Activated T-helper 1 cell treated with Interleukin-2 at 50 U/mL for 16 hours (primary cell): ENCODE measurements at places on chromosomes 13 and 19.

DNA sequence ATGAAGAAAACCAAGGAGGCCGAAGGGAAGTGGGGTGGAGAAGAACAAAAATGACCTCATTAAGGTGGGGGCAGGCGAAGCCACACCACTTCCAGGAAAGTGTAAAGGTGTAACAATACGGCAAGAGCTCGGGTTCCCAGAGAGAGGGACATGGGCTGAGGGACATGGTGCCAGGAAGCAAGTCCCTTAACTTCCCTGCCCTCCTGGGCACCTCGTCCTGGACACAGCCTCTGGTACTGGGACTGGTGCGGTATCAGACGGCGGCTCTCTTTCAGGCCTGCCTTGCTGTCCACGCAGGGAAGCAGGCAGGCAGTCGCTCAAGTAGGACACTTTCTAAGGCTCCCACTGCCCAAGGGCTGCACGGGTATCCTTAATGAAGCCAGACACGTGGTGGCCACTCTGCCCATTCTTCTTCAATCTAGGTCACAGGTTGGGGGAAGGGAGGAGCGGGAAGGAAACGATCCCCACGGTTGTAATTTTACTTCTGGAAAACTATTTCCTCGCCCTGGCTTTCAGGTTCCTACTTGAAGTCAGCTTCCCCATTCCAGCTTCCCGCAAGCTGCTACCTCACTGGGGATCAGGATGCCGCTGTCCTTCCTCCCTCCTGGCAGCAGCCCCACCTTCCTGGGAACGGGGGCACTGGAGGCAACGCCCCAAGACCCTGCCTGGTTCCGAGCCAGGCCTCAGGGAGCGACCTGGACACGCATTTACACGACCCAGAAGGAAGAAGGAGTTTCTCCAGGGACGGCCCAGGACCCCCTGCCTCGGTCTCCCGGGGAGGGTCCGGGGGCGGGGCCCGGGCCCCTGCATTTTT lies 1.2 kb downstream of the AP3D1 start:
- DNase-seq: no peak

- no peak for DNase-seq
These were observed 66.2 kb downstream of the DPY19L3 start for GRCh38 chr19:32471811-32472210.

DNA sequence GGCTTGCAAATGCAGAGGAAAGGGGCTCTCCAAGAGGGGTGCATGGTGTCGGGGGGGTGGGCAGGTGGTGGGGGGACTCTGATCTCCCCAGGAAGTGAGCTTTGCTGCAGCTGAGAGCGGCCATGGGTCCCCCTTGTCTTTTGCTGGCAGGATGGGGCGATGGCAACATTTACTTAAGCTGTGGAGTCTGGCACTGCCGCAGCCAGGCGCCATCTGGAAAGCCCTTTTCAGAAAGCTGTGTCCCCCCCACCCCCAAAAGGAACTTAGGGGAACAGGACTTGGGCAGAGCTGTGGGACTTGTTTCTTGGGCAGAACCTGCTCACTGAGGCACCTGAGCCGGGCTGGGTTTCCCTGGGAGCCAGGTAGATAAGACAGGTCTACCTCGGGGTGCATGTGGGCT lies 80.7 kb downstream of the ZNF536 start:
- no peak for DNase-seq

DNA sequence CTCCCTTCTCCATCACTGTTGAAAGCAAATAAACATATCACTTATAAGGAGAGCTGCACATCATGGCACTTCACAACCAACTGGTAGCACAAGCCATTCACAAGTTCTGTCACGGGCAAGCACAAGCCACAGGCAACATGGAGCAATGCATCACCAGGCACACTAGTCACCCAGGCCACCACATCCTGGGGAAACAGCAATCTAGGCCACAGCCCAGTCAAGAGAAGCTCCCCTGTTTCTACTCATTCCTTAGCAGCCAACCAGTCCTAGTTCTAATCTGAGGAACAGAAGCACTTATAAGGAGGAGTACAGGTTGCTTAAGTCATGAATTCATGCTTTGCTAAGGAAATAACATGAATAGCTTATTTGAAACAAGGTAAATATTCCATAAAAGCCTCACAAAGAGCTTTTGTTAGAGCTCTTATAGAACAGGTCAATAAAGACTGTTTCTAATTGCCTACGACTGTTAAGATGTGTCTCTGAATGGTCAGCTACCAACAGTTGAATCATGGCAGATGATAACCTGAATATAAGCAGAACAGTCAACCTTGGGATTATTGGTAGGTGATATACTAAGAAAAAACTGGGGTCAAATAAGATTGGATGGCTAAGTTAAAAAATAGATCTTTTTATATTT lies 169.0 kb downstream of the TBC1D4 start:
- DNase-seq: no peak

- no peak for DNase-seq
These were observed 5.6 kb downstream of the C19orf81 start for GRCh38 chr19:50654882-50655281.

- no peak for DNase-seq
These were observed 9.1 kb downstream of the COMP start for GRCh38 chr19:18781885-18782527.

GRCh38 chr19:33606556-33606955 lies 15.2 kb upstream of the CHST8 start:
- DNase-seq: no peak

DNA sequence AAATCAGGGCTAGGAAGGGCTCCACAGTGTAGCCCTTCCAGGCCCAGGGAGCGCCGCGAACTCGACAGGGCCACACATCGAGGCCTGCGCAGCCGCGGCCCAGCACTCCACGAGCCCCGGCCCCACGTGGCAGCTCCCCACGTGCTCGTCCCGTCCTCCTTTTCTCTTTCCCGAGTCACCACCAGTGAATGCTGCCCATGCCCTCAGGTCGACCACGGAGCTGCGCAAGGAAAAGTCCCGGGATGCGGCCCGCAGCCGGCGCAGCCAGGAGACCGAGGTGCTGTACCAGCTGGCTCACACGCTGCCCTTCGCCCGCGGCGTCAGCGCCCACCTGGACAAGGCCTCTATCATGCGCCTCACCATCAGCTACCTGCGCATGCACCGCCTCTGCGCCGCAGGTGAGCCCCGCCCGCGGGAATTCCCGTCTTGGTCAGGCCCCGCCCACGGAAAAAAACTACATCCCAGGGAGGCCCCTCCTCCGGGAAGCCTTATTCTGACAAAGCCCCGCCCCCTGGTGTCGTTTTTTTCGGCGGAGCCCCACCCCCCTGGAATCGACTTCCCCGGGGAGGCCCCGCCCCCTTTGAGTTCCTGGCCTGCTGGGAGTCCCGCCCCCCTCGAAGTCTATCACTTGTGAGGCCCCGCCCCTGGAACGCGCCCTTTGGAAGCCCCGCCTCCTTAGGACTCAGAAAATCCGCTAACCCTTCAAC lies 7.0 kb downstream of the HIF3A start:
- DNase-seq: no peak

- DNase-seq: no peak
These were observed 21.9 kb downstream of the MIR17HG start for GRCh38 chr13:91369441-91369831.

DNA sequence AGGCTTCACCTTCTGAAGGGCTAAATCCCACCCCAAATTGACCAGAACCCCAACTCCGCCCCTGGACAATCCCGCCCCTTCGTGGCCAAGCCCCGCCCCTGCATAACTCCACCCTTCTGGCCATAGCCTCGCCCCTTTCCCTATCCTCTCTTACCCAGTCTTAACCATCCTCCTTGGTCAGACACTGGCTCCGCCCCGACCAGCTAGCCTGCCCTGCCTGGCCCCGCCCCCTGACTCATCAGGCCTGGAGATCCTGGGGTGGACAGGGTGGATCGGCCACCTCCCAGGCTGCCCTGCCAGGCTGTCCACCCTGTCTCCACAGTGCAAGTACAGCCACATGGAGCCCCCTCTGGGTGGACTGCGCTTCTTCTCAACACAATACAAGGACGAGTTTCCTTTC lies 8.0 kb upstream of the ZNF358 start:
- DNase-seq: no peak

- no peak for DNase-seq
These were observed 68.2 kb downstream of the ESD start for GRCh38 chr13:46728777-46729176.

DNA sequence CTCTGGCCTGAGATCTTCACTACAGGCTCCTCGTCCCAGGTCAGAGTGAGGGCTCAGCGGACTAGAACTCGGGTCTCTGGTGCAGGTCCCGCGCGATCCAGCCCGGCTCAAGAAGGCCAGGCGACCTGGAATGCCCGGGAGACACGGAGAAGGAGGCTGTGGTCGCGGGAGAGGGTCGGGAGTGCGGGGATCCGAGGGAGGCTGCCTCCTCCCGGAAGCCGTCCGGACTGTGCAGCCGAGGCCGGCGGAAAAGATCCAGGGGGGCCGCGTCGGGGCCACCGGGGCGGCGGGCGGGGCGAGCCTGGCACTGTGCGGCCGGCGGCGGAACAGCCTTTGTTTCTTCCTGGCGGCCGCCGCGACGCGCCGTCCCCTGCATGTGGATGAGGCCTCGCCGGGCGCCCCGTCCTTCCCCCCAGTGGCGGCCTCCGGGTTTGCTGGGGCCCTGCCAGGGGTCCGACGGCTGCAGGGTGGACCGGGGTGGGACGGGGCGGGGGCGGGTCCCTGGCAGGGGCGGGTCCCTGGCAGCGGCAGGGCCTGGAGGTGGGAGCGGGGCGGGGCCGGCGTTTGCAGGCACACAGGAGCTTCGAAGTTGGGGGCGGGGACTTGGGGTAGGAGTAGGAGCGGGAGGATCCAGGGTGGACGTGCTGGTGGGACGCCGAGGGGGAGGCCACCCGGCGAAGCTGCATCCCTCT lies 1.0 kb upstream of the SLC7A10 start:
- DNase-seq: no peak

DNA sequence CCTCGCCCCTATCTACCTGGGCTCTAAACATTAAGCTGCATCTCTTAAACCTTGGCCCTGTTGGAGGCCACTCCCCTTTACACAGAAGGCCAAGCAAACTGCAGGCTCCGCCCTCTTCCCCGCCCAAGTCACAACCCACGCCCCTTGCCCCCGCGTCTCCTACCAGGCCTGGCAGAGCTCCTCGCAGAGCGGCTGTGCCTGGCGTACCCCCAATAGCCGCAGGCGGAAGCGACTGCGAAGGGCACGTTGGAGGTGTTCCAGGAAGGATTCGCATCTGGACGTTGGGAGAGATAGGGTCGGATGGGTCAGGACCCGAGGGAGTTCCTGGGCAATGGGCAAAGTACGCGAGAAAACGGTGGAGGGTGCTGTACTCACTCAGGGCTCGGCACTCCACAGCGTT lies 5.9 kb downstream of the RTBDN start:
- DNase-seq: no peak

DNA sequence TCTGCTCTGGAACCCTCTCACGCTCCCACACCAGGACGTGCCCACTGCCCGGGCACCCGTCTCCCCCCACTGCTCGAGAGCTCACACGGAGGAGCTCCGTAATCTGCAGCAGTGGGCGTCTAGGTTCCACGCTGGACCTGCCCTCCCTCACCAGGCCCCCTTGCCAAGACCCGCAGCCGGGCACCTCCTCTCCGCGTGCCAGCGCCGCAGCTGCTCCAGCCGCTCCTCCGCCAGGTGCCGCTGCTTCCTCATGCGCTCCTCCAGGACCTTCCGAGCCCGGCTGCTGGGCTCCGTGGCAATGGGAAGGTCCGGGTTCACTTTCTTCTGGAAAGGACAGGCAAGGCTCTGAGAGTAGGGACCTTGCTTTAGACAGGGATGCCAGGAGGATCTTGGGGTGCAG lies 35.0 kb upstream of the MATK start:
- DNase-seq: no peak

GRCh38 chr13:24709186-24709913 lies 29.1 kb downstream of the ATP12A start:
- DNase-seq: peak; percentile 23

GRCh38 chr13:91893040-91893439 lies 494.6 kb downstream of the GPC5 start:
- DNase-seq: no peak

DNA sequence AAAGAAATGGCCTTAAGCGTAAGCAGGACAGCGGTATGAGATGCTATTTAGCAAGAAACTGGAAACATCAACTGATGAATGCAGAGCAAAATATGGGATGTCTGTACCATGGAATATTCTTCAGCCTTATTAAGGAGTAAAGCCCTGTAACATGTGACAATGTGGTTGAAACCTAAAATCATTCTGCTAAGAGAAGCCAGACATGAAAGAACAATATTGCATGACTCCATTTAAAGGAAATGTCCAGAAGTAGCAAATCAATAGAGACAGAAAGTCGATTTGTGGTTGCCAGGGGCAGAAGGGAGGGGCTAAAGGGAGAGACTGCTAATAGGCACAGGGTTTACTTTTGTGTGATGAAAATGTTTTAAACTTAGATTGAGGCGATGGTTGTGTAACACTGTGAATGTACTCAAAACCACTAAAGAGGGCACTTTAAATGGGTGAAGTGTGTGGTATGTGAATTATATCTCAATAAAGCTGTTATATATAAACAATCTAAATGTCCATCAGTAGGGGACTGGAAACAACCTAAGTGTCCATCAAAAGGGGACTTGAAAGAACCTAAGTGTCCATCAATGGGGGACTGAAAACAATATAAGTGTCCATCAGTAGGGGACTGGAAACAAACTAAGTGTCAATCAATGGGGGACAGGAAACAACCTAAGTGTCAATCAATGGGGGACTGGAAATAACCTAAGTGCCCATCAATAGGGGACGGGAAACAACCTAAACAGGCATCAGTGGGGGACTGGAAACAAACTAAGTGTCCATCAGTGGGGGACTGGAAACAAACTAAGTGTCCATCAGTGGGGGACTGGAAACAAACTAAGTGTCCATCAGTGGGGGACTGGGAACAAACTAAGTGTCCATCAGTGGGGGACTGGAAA lies 45.4 kb downstream of the CCL25 start:
- no peak for DNase-seq

DNA sequence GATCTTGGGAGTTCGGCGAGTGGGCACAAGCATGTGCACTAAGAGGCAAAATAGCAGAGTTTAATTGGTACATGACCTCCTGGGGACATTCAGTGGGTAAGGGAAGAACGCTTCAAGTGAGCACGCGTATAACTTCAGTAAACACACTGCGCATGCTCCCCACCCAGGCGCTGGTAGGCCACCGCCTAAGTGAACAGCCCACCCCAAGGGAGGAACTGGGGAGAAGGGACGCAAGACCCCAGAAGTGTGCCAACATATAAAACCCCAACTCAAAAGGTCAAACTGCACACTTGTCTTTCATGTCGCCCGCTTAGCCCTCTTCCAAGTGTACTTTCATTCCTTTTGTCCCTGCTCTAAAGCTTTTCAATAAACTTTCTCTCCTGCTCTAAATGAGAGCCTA lies 10.5 kb upstream of the NTN5 start:
- no peak for DNase-seq

GRCh38 chr13:110124201-110124940 lies 182.6 kb downstream of the COL4A1 start:
- DNase-seq: no peak

DNA sequence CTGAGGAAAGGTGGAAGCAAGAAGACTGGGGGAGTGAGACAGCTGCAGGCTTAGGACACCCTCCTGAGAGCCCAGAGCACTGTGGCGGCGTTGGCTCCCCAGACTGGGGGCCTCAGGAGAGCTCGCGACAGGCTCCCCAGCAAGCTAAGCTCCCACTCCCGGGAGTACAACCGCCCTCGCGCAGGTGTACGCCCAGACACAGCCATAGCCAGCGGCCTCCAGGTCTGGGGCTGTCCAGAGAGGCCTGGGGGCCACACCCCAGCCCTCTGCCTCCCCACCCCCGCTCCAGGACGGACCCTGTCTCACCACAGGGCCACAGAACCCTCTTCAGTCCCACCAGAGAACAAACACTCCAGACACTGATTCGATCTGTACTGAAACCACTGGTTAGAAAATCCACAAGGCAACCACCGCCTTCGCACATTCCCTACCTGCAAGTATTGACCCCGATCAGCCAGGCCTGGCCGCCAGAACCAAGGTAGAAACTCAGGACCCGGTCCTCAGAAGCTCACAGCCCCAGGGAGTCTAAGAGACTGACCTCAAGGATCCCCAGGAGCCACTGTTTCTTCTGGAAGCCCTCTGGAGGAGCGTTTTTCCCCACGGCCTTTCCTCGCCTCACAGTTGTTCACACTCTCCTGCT lies 16.3 kb downstream of the ZIC5 start:
- no peak for DNase-seq
